Dermis blood vessel endothelial cell (primary cell): ENCODE measurements at places on chromosomes 3 and 15.

DNA sequence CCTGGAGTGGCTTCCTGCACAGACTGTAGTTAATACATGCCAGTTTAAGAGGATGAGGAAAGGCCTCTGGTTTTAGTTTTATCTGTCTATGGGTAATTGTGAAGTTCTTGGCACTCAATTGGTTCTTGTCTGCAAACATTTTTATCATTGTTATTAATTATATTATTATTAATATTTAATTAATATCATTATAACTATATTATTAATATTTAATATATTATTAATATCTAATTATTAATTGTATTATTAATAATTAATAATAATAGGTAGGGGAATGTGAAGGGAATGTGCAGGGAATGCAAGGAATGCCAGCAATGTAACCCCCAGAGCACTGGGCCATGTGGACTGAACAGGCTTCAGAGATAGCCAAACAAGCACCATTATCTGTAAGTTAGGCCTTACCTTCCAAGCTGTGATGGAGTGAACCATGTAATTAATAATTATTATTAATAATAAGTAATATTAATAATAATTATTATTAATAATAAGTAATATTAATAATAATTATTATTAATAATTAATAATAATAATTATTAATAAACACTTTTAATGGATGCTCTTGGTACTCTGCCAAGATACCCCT lies 79.8 kb upstream of the NMNAT3 start:
- DNase-seq: no peak

- DNase-seq: no peak
Measured at GRCh38 chr15:42836251-42836650, 84.3 kb downstream of the TTBK2 start.

DNA sequence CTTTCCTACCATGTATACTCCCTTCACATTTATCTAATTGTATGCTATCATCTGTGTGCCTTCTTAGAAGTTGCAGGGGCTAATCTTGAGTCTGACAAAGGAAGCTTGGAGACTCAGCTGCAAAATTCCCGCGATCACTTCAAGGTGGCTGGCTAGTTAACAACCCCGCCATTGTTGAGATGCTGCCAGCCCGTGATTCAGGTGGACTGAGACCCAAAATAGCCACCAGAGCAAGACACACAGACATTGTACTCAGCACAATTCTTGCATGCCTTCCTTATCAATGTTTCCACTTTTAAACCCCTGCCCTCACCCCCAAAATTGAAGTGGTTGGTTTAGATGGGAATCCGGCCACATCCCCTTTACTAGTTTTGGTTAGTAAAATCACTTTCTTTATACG lies 225.8 kb upstream of the ZNF717 start:
- DNase-seq: no peak

DNA sequence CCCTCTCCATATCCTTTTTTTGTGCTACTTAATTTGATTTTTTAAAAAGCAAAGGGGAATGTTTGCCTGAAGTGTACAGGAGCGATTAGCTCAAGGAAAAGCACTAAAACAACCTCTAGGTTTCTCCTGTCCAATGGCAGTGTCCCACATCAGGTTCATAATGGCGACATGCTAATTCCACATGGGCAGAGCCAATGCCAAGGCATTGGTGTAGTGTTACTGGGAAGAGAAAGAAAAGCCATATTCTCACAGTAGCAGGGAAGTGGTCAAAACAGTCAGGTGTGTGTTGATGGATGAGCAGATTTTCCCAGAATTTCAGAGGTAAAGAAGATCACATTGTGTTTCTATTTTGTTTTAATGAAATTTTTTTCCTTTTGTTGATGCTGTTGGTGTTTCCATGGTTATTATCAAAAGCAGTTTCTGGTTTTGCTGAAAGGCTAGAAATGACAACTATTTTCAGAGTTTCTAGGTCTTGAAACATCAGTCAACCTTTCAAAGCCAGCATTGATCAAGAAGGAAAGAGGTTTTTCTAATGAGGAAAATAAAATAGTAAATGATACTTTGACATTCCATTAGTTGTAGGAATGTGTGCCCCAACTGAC lies 65.2 kb downstream of the FNDC3B start:
- peak; percentile 35 for DNase-seq

- DNase-seq: no peak
Measured at GRCh38 chr3:58026598-58026997, 18.4 kb downstream of the FLNB start.

- DNase-seq: no peak
Measured at GRCh38 chr3:133756716-133757694, 10.8 kb downstream of the TF start.

DNA sequence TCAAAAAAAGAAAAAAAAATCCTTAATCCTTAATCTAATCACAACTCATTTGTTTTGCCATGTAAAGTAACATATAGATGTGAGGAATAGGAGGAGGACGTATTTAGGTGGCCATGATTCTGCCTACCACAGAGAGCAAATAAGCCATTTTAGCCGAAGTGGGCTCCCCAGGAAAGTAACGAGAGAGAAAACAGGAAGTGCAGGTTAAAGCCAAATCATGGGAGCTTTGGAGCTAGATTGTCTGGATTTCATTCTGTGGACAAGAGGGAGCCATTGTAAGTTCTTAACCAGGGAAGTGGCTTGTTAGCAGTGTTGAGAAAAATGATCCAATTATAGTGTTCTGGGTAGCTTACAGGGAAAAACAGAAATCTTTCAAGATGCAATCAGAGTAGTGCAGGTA lies 9.4 kb downstream of the TMOD2 start:
- no peak for DNase-seq

DNA sequence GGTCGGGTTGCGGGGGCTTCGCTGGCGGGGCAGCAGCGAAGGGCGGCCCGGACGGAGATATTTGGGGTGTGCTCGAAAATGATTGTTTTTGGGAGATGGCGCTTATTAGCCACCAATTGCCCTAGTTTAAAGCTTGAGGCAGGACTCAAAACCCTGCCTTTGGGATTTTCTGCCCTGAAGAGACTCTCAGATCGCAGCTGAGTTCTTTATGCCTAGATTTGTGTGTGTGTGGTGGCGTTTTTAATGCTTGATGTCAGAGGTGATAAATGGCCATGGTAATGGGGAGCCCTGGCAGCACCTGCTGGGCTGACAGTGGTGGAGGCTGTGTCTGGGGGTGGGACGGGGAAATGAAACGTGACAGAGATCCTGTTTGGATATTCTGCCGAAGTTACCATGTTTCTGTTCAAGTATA lies 604 bp downstream of the KCTD6 start:
- peak; percentile 48 for DNase-seq

- no peak for DNase-seq
Measured at GRCh38 chr3:49700014-49700413, 10.7 kb downstream of the RNF123 start.

GRCh38 chr15:101267320-101268104 lies 9.8 kb downstream of the SELENOS start:
- DNase-seq: peak; percentile 33

- peak; percentile 55 for DNase-seq
Measured at GRCh38 chr15:43792761-43793476, 799 bp downstream of the SERF2 start.

- no peak for DNase-seq
Measured at GRCh38 chr15:37038716-37039106, 61.6 kb downstream of the MEIS2 start.

GRCh38 chr3:129705274-129705673 lies 98.8 kb upstream of the PLXND1 start:
- DNase-seq: no peak

- DNase-seq: no peak
Measured at GRCh38 chr3:44039006-44039405, 202.7 kb upstream of the TOPAZ1 start.

GRCh38 chr15:78241017-78241416 lies 6.7 kb upstream of the ACSBG1 start:
- DNase-seq: peak; percentile 82

DNA sequence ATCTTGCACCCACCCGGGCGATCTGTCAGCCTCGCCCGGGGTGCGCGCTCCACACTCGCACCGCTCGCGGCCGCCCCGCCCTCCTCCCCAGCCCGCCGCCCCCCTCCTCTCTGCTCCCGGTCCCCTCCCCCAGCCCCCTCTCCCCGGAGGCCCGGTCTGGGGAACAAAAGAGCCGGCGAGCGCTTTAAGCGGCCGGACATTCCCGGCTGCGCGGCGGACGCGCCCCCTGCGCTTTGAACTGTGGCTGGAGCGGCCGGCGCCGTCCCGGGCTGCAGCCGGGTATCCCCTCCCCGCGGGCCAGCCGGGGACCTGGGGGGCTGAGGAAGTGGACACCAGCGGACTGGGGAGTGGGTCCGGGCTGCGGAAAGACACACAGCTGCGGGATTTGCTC lies at the start of gene IGDCC3:
TSS of gene IGDCC3 (minus strand) at position 27 of the 391 bp plus-strand sequence. CDS start 214 bp downstream, outside the sequence.
- no peak for DNase-seq

DNA sequence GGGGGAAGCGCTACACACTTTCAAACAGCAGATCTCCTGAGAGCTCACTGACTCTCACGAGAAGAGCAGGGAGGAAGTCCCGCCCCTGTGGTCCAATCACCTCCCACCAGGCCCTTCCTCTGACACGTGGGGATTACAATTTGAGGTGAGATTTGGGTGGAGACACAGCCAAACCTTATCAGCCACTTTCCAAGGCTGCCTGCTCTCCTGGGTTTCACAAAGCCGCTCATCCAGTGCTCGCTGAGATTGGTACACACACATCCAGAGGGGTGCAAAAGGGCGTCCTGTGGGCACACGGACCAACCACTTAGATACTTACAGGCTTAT lies 23.1 kb downstream of the XXYLT1 start:
- no peak for DNase-seq

- no peak for DNase-seq
Measured at GRCh38 chr3:105466495-105467404, 100.0 kb downstream of the ALCAM start.

DNA sequence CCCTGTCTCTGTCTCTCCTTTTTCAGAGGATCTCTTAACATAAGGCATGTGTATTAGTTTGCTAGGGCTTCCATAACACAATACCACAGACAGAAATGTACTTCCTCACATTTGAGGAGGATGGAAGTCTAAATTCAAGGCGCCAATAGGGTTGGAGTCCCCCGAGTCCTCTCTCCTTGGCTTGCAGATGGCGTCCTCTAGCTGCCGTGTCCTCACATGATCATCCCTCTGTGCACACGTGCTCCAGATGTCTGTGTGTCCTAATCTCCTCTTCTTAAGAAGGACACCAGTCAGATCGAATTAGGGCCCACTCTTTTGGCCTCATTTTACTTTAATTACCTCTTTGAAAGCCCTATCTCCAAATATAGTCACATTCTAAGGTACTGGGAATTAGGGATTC lies 23.0 kb upstream of the BFSP2 start:
- DNase-seq: peak; percentile 12

GRCh38 chr15:70433586-70434324 lies 329.6 kb downstream of the UACA start:
- DNase-seq: no peak

DNA sequence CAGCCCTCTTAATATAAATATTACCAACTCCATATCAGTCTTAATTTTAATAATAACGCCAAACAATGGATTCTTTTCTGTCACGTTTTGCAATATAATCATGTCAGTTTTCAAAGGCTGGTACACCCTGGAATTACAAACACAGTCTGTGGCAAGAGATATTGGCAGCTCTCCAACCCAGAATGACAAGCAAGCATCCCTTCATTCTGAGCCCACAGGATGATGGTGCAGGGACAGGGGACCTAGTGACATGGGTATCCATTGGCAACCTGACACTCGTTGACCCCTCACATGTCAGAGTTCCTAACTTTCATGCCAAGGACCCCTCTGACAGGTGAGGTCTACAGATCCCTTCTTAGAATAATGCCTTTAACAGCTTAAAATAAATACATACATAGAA lies 154.5 kb upstream of the TSC22D2 start:
- peak; percentile 24 for DNase-seq

- no peak for DNase-seq
Measured at GRCh38 chr3:112132975-112133448, at the start of gene GCSAM. Gene GCSAM (minus strand): TSS chr3:112133248. CDS start chr3:112133120, 128 bp downstream.
